ENCODE measurements at places on chromosomes 6 and 20.

DNA sequence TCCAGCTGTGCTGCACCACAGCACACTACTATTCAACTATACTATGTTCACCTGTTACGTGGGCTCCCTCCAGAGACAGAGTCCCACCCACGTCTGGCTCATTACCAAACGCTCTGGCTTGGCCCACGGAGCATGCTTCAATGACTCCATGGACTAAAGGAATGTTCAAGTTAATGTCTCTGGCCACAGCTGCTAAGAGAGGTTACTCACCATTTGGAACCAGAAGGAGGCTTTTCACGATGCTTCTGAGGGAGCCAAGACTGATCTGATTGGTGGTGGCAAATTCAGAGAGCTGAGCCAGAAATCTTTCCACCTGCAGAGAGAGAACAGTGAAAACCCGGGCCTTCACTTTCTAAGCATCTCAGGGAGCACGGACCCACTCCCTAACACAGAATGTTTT is 15.6 kb downstream of the COMMD7 start:
- peak; percentile 85 for DNase-seq

GRCh38 chr6:158595223-158595622 is 35.3 kb downstream of the TMEM181 start:
- no peak for DNase-seq

- DNase-seq, result no peak
Observed at GRCh38 chr6:88556663-88557062, 390.5 kb upstream of the CNR1 start.

DNA sequence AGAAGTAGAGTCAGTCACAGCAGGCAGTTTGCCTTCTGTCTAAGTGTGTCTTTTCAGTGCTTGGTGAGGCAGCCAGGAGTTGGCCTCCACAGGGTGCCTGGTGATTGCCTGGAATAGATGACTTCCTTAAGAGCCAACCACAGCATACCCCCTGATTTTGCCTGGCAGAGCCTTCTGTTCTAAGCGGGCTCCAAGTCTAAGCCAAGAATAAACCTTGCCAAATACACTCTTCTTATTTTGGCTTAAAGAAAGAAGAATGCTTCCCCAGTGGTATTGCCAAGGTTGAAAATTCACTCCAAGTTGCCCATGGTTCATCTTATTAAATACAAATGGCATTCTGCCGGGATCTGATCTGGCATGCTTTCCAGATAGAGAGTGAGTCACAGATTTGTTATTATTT is 1424.8 kb upstream of the EYS start:
- DNase-seq, result no peak

GRCh38 chr6:126188279-126188909 is 151.5 kb upstream of the CENPW start:
- DNase-seq, result no peak

DNA sequence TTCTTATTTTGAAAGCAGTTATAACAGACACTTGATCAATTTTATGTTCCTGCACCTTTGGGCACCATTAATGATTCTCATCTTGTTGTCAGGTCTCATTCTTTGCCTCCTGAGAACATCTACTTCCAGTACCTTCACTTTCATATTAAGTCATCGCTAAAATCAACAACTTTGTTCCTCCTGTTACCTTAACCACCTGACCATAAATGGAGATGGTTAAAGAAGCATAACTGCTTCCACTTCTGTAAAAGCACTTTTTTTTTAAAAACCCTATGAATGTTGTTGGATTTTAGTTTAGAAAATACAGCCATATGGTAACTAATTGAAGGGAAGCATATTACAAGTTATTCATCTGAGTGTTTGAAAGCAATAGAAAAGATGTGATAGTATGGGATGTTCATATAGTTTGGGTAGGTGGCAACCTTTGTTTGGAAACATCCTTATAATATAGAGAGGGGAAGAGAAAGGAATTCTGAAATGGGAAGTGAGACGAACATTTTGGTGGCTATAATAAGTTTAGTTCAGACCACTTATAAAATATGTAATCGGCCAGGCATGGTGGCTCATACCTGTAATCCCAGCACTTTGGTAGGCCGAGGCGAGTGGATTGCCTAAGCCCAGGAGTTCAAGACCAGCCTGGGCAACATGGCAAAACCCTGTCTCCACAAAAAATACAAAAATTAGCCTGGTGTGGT is 53.9 kb downstream of the AFG1L start:
- no peak for DNase-seq

DNA sequence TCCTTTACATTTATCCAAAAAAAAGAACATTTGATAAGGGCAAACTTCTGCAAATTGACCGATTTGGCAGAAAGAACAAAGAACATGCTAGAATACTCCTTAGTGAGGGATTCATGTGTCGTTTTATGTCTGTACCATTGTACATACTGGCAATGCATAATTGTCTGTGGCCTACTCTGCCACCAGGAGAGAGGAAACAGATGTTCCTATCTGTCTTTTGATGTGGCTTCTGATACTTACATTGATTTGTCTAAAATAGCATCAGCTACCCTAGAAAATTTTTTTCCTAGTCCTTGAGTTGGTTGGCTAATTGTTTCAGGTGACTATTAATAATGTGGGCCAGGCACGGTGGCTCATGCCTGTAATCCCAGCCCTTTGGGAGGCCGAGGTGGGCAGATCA is 654.1 kb downstream of the KIF16B start:
- no peak for DNase-seq

DNA sequence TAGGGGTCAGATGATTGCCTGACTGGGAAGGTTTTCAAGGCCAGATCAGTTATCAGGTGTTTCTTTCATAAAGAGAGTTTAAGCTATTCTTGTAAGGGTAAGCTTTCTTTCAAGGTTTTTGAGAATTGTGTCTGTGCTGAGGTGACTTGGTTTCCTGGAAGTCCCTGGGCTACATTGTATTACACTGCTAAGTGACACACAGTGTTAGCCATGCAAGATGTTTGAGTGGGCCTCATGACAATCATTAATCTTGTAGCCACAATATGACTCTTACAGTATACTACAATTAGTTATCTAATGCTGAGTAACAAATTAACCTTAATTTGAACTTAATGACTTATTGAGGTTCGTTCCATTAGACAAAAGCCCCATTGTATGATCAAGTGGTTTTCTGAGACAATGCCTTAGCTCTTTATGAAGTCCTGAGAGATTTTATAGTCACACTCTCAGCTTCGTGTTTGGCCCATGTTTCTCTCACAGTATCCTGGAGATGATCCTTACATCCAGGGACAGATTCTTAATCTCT is 186.7 kb downstream of the RPS12 start:
- peak; percentile 21 for DNase-seq

GRCh38 chr20:45419188-45420091 is 3.5 kb downstream of the PIGT start:
- peak; percentile 100 for DNase-seq

GRCh38 chr20:31833130-31833930 is 12.1 kb downstream of the FOXS1 start:
- peak; percentile 28 for DNase-seq

GRCh38 chr6:125549202-125549884 is 200.1 kb upstream of the HEY2 start:
- no peak for DNase-seq

- DNase-seq, result no peak
Observed at GRCh38 chr20:13356591-13356990, 135.5 kb downstream of the ISM1 start.

DNA sequence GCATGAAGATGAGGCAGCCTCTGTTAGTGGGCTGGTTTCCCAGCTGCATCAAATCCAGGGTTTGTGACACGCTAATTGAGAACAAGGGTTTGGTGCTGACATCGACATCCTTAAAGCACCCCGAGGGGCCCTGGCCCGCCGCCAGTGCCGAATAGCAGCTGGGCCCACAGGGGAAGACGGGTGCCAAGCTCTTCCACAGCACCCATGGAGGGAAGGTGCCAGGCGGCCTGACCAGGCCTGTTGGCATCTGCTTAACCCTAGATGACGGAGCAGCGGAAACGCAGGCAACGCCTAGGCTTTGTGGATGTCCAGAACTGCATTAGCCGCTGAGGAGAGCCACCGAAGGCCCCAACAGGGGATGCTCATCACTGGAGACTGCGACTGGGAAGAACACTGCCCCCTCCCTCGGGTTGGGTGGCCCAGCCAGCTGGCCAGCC is 16.0 kb downstream of the UQCC2 start:
- no peak for DNase-seq

- DNase-seq, result no peak
Observed at GRCh38 chr20:48292806-48293205, 507.5 kb upstream of the SULF2 start.

GRCh38 chr6:80610846-80611245 is 504.4 kb downstream of the BCKDHB start:
- no peak for DNase-seq

DNA sequence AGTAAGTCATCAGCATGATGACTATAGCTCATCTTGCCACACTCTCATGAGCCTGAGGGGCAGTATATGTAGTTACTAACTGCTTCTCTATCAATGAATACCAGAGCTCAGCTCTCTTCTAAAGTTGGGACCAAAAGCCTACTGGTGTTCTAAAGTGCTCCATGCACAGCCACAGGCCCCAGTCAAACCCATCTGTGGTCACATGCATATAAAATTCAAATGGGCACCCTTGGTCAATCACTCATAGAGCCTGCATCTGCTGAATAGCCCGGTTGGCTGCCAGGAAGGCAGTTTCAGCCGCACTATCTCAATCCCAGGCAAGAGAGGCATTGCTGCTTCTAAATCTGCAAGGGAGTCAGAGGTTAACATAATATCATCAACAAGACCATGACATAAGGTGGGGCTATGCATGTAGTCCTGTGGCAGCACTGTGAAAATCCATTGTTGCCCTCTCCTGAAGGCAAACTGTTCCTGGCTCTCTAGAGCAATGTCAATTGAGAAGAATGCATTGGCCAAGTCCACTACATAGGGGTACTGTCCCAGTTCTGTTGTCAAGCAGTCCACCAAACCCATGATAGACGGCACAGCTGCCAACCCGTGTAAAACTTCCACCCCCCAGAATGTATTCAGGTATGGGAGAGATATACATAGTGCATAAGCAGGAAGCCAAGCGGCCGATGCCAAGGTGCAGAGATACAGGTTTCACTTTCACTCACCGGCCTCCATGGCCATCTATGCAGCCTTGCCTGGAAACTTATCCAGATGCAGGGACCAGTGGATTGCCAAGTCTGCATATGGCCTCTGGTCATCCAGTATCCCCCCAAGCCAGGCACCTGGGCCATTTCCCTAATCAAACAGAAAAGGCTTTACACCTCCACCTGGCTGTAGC is 76.2 kb downstream of the ALDH8A1 start:
- no peak for DNase-seq

- DNase-seq, result no peak
Observed at GRCh38 chr6:92647630-92648029, 771.7 kb downstream of the EPHA7 start.

DNA sequence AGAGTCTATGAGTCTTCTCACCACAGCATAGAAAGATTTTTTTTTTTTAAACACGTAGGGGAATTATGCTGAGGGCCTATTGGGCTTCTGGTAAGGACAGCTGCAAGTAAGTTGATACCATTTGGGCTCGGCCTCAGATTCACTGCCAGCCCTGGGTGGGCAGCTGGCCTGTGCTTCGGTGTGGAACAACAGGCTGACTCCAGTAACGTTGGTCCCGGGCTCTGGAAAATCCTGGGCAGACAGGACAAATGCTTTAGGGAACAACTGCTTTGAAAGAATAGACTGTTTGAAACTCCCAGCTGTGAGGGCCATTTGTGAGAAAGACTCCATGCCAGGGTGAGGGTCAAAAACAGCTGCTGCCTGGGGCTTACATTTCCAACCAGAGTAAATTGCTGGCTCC is 366.5 kb downstream of the QKI start:
- no peak for DNase-seq

DNA sequence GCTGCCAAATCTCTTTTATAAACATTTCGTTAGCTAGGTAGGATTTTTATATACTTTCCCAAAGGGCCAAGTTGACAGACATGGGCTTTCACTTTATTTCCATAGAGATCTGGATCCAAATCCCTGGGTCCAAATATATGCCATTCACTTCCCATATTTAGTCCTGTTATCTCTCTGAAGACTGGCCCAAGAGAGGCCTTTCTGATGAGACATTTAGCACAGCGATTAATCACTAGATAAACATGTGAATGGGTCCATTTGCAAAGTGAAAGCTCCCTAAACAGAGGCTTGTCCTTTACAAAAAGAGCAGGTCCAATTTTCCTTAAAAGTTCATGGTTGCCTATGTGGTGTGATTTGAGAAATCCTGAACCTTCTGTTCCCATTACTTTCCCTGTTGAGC is 132.6 kb downstream of the TRMT11 start:
- no peak for DNase-seq

GRCh38 chr6:30483677-30484279 is 5.5 kb upstream of the HLA-E start:
- DNase-seq, result peak; percentile 28

- no peak for DNase-seq
Observed at GRCh38 chr6:37083243-37084138, 78.0 kb downstream of the FGD2 start.

GRCh38 chr20:57351042-57351783 is at the start of gene RAE1:
Gene RAE1 (plus strand): TSS chr20:57351255. CDS start chr20:57354039, 2,784 bp downstream.
- peak; percentile 79 for DNase-seq

DNA sequence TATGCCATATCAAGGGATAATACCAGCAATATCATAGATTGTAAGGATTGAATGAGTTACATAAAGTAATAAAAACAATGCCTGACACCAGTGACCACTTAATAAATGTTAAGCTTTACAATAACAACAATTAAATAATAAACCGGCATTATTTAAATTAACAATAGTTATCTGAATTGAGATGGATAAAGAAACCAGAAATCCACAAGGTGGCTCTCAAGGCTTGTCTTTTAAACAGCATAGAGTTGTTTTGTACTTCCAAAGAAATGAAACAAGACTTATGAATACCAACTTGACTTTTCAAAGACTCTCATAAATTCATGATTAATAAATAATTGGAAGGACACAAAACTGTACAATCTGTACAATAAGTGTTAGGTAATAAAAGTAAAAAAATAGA is 203.1 kb downstream of the ASCC3 start:
- no peak for DNase-seq

DNA sequence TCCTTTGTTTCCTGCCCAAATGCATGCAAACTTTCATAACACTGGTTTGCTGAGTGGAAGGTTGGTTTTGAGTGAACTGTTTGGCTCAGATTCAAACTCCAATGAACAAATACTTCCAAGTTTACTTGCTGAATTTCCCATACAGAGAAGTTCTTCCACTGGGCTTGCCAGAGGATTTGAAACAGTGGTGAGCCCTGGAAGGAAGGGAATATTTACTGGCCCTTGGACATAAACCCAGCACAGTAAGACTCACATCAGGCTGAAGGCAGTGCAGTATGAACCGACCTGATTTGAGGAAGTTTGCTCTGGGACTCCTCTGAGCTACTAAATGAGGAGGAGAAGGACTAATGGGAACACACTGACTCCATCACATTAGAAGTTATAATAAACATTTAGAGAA is 3.8 kb downstream of the TRAF3IP2 start:
- no peak for DNase-seq

DNA sequence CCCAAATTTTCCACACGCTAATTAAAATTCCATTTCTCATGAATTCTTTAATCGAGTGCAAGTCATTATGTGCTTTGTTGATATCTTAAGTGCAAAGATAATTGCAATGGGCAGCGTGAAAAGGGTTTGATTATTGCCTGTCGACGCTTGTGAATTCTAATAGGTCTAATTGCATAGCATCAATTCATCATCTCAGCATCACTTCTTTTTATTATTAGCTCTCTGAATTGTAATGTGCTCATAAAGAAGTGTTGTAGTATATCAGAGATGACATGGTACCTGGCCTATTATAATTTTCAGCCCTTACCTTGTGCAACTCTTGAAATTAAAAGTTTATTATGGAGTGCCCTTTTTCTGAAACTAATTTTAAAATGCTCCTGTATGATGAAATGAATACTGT is 866.8 kb upstream of the FLRT3 start:
- no peak for DNase-seq

- DNase-seq, result no peak
Observed at GRCh38 chr20:52959125-52959524, 13.0 kb upstream of the TSHZ2 start.

- no peak for DNase-seq
Observed at GRCh38 chr6:157438611-157439111, 57.7 kb downstream of the ZDHHC14 start.

Measured in RCC 7860 (cell line).